B cell (primary cell): ENCODE measurements at places on chromosomes 3 and 15. TPM values are rescaled to one million over a fixed set of nuclear protein-coding genes. Genes with fewer than 3 reads are reported as not detected.

DNA sequence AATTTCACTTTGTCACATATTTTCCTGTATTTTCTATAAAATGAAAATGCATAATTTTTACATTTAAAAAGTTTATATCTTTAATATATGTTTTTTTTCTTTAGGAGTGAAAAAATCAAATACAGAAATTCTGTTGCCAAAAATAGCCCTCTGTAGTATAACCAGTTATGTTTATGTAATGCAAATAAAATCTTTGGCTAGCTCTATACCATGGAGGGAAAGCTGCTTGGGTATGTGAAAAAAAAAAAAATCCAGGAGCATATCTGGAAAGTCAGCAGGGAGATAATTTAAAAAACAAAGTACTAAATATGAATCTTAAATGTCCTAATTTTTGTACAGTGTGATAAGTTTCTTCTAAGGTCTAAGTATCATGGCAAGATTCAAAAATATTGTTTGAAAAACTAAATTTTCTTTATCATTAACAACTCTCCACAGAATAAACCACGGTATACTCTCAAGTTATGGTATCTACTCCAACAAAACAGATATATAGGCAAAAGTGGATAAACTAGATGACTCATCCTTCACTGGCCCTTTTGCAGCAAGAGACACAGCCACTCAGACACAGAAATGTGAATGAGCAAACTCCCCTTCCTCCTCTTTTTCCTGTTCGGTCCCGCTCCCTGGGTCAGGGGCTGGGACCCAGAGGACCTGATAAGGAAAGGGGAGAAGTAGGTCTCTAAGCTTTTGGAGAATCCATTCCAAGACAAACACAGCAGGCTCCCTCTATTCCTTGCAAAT is 66.6 kb downstream of the PDZRN3 start:
- H3K36me3 ChIP-seq = no peaks in the 10 kb centered on the region
- no peaks in the 10 kb centered on the region for H3K4me1 ChIP-seq
- H3K27me3 ChIP-seq = no peaks in the 10 kb centered on the region
- no peak for DNase-seq

DNA sequence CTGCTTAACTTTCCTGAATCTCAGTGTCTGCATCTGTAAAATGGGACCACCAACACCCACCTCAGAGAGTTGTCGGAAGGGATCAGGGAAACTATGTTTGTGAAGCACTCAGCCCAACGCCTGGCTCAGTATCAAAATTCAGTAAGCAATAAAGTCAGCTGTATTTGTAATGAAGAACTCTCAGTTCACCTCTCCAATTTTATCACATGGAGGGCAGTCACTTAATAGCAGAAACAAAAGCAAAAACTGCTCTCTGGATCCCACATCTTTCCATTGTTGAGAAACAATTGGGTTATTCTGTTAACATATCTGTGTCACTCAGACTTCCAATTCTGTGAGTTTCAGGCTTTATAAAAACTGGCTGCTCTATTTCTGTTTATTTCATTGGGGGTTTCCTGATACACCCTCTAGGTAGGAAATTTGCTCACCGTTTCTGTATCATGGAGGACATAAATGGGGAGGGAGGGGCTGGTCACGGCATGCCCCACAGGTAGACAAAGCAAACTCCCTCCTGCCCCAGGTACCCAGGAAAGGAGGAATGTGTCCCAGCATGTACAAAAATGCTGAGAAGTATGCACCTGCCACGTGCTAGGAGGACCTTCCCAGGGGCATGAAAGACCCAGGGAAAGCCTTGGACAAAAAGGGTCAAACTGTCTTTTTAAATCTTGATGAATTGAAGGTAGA is 81.4 kb upstream of the LMOD3 start:
- no peak overlapping the region for H3K4me3 ChIP-seq
- no peak for DNase-seq
- no peaks in the 10 kb centered on the region for H3K27me3 ChIP-seq
- H3K4me1 ChIP-seq = no peaks in the 10 kb centered on the region
- H3K27ac ChIP-seq = no peak overlapping the region

GRCh38 chr15:71623111-71623510 is 187.2 kb upstream of the NR2E3 start:
- no peaks in the 10 kb centered on the region for H3K4me1 ChIP-seq
- H3K4me3 ChIP-seq = no peak overlapping the region
- H3K36me3 ChIP-seq = no peaks in the 10 kb centered on the region

GRCh38 chr3:168063122-168063521 is 32.6 kb downstream of the GOLIM4 start:
- no peak overlapping the region for H3K27ac ChIP-seq
- H3K36me3 ChIP-seq = no peaks in the 10 kb centered on the region
- no peaks in the 10 kb centered on the region for H3K4me1 ChIP-seq

GRCh38 chr3:124137216-124137615 is 145.3 kb upstream of the ROPN1 start:
- H3K4me3 ChIP-seq = no peak overlapping the region
- no peak overlapping the region for H3K27ac ChIP-seq
- H3K27me3 ChIP-seq = peaks cover 10% of the 10 kb centered on the region
- DNase-seq = no peak

The KIF7 gene
- not detected in 2 replicates for total RNA-seq

- H3K27ac ChIP-seq = no peak overlapping the region
- no peak overlapping the region for H3K4me3 ChIP-seq
These were observed 17.7 kb downstream of the MAGEF1 start for GRCh38 chr3:184694133-184694665.

The DPPA2 gene
- total RNA-seq = not detected in 2 replicates

The POLQ gene
- total RNA-seq = 0.79 and 0.97 TPM in 2 replicates

- peaks cover 52% of the 10 kb centered on the region for H3K4me1 ChIP-seq
- H3K27me3 ChIP-seq = no peaks in the 10 kb centered on the region
- no peak for DNase-seq
- H3K4me3 ChIP-seq = no peak overlapping the region
- H3K27ac ChIP-seq = no peak overlapping the region
- no peaks in the 10 kb centered on the region for H3K36me3 ChIP-seq
These were observed 25.3 kb downstream of the TRANK1 start for GRCh38 chr3:36919439-36920160.

GRCh38 chr15:69489073-69489571 is 36.5 kb downstream of the RPLP1 start:
- DNase-seq = no peak
- no peak overlapping the region for H3K4me3 ChIP-seq
- H3K36me3 ChIP-seq = no peaks in the 10 kb centered on the region
- H3K4me1 ChIP-seq = no peaks in the 10 kb centered on the region
- peaks cover 3% of the 10 kb centered on the region for H3K27me3 ChIP-seq

DNA sequence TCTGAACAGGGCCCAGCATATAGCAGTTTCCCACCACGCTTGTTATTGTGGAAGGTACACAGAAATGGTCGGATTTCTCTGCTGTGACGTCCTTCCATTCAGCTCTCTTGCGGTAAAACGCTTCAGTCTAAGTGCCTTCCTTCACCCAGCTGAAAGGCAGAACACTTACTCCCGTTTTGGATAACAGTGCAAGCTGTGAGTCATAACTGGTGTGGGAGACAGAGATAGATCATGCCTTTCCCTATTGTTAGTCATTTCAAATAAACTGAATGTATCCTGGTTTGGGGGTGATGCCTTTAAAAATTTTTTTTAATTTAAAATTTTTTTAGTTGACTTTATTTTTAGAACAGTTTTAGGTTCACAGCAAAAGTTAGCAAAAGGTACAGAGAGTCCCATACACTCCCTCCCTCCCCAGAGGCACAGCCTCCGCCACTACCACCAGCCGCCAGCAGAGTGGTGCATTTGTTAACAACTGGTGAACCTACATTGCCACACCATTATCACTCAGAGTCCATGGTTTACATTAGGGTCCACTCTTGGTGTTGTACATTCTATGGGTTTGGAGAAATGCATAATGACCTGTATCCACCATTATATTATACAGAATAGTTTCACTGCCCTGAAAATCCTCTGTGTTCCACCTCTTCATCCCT is 94.9 kb upstream of the NSMCE3 start:
- H3K4me1 ChIP-seq = no peaks in the 10 kb centered on the region
- no peak overlapping the region for H3K4me3 ChIP-seq
- H3K27me3 ChIP-seq = no peaks in the 10 kb centered on the region
- H3K36me3 ChIP-seq = no peaks in the 10 kb centered on the region
